ENCODE measurements at places on chromosomes 12 and 14. TPM values are rescaled to one million over a fixed set of nuclear protein-coding genes. Genes with fewer than 3 reads are reported as not detected.

The NRL gene
- polyA plus RNA-seq, result 2.6 TPM

The SERPINA9 gene
- 0.63 TPM for polyA plus RNA-seq

The B4GALNT1 gene
- polyA plus RNA-seq, result not detected

The BEGAIN gene
- polyA plus RNA-seq, result 0.91 TPM

The OR4K2 gene
- not detected for polyA plus RNA-seq

The RNF212B gene
- not detected for polyA plus RNA-seq

The RIMBP2 gene
- polyA plus RNA-seq, result not detected

The G2E3 gene
- 20.4 TPM for polyA plus RNA-seq

The ACOT6 gene
- not detected for polyA plus RNA-seq

The NEUROD4 gene
- polyA plus RNA-seq, result not detected

The CHPT1 gene
- polyA plus RNA-seq, result 50.9 TPM

The MOK gene
- 0.43 TPM for polyA plus RNA-seq

The ADCY4 gene
- 0.75 TPM for polyA plus RNA-seq

The DNAH10 gene
- 0.40 TPM for polyA plus RNA-seq

The TAS2R46 gene
- polyA plus RNA-seq, result not detected

The SLC6A15 gene
- not detected for polyA plus RNA-seq

The C3AR1 gene
- 0.53 TPM for polyA plus RNA-seq

The TAS2R31 gene
- not detected for polyA plus RNA-seq

The TTC5 gene
- 24.1 TPM for polyA plus RNA-seq

The SMCO2 gene
- polyA plus RNA-seq, result not detected

The PLEKHD1 gene
- polyA plus RNA-seq, result 0.11 TPM

The EDDM3A gene
- polyA plus RNA-seq, result not detected

The CLEC4C gene
- polyA plus RNA-seq, result 1.3 TPM

The MANSC1 gene
- polyA plus RNA-seq, result 0.23 TPM

The INHBE gene
- not detected for polyA plus RNA-seq

The PZP gene
- polyA plus RNA-seq, result not detected

The AQP2 gene
- not detected for polyA plus RNA-seq

The PROX2 gene
- not detected for polyA plus RNA-seq

The SLC6A13 gene
- polyA plus RNA-seq, result not detected

The MYF6 gene
- polyA plus RNA-seq, result not detected

The KRT75 gene
- not detected for polyA plus RNA-seq

The TGM1 gene
- polyA plus RNA-seq, result not detected

The TAS2R42 gene
- polyA plus RNA-seq, result not detected

The SSTR1 gene
- not detected for polyA plus RNA-seq

The TMED10 gene
- 184 TPM for polyA plus RNA-seq

The TSPAN19 gene
- not detected for polyA plus RNA-seq

The INHBC gene
- polyA plus RNA-seq, result not detected

The PTHLH gene
- polyA plus RNA-seq, result not detected

The MGP gene
- not detected for polyA plus RNA-seq

The SPIC gene
- polyA plus RNA-seq, result not detected

The VWF gene
- polyA plus RNA-seq, result 0.11 TPM

The HOTAIR gene
- not detected for polyA plus RNA-seq

The CLEC4A gene
- 6.9 TPM for polyA plus RNA-seq

The RASSF9 gene
- not detected for polyA plus RNA-seq

The FGD4 gene
- polyA plus RNA-seq, result 0.64 TPM

The OR4E1 gene
- not detected for polyA plus RNA-seq

The ADSS1 gene
- polyA plus RNA-seq, result not detected

The KLRB1 gene
- polyA plus RNA-seq, result 5.7 TPM

The RNASE9 gene
- polyA plus RNA-seq, result not detected

The CD163 gene
- polyA plus RNA-seq, result 0.24 TPM

The GPR65 gene
- polyA plus RNA-seq, result 12.1 TPM

The CHGA gene
- polyA plus RNA-seq, result 0.44 TPM

The DYRK4 gene
- 41.7 TPM for polyA plus RNA-seq

The HSPB8 gene
- not detected for polyA plus RNA-seq

The ADGRD1 gene
- 0.50 TPM for polyA plus RNA-seq

The PCED1B gene
- 34.0 TPM for polyA plus RNA-seq

The DENND5B gene
- polyA plus RNA-seq, result 30.7 TPM
